Daoy (cell line): ENCODE measurements at places on chromosomes 11 and 22.

DNA sequence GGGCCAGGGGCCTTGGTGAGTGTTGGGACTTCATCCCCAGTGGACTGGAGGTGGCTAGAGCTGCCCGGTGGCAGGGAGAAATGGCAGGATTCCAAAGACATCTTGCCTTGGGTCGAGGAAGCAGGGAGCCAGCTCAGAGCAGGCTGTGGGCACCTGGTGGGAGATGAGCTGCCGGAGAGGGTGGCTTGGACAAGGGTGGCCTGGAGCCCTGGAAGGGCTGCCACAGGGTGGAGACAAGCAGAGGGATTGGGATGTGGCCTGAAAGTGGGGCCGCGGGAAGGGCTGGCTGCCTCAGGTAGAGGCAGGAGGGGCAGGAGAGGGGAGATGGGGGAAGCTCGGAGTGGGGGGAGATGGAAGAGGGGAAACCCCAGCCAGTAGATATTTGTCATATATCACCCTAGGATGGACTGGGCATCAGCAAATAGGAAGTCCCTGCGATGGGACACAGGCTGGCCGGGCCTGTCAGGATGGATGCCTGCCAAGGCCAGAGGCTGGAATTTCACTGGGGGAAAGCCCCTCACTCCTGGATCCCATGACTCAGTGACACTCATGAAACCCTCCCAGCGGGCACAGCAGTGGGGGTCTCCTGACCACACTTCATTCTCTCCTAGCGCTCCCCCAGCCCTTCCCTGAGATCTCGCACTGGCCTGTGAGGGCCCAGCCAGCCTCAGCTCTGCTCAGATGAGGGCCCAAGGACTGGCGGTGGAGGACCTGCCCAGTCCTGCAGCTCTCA is 72.0 kb upstream of the SHISAL1 start:
- no peak for DNase-seq

- DNase-seq, result no peak
Observed at GRCh38 chr11:96288915-96289314, 54.1 kb downstream of the MAML2 start.

GRCh38 chr11:19786644-19787043 is 74.0 kb downstream of the NAV2 start:
- DNase-seq, result no peak

DNA sequence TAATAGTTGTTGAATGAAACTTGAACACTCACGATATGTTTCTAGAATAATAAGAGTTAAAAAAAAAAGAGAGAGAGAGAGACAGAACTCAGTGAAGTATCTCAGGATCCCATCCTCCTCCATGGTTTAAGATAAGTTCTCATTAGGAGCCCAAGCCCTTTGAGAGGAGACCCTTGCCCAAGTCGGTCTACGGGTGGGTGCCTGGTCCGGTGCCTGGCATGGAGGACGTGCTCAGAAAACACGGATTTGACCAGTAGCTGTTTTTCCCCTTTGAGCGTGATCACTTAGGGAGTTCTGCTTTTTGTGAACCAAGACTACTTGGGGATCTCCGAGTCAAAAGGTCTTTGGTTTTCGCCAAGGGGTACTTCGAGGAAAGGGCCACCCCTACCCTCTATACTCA is 40.6 kb downstream of the CACNG2 start:
- no peak for DNase-seq

GRCh38 chr11:113351068-113351450 is 36.5 kb upstream of the ANKK1 start:
- DNase-seq, result no peak

DNA sequence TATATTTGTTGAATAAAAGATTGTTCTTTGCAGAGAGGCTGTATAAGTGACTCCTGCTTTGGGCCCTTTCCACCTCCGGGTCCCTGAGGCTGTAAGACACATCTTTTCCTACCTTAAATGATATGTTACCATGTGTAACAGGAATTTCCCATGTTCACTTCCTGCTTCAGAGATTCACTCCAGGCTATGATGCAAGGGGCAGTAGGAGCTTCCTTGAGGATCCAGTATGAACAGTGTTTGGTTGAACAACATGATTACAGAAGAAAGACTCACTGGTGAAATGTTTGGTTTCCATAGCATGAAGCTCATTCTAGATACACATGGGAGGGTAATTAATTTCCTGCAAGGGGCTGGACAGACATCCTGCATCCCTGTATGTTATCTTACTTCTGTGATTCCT is 25.6 kb upstream of the ZDHHC13 start:
- no peak for DNase-seq

DNA sequence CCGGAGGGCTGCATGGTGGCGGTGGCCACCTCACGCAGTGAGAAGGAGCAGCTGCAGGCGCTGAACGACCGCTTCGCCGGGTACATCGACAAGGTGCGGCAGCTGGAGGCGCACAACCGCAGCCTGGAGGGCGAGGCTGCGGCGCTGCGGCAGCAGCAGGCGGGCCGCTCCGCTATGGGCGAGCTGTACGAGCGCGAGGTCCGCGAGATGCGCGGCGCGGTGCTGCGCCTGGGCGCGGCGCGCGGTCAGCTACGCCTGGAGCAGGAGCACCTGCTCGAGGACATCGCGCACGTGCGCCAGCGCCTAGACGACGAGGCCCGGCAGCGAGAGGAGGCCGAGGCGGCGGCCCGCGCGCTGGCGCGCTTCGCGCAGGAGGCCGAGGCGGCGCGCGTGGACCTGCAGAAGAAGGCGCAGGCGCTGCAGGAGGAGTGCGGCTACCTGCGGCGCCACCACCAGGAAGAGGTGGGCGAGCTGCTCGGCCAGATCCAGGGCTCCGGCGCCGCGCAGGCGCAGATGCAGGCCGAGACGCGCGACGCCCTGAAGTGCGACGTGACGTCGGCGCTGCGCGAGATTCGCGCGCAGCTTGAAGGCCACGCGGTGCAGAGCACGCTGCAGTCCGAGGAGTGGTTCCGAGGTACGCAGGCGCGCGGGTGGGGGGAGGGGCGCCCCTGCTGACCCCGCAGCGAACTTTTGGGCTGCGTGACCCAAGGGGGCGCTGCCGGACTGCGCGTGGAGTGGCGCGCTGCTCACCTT is 670 bp downstream of the NEFH start:
- no peak for DNase-seq
